Foreskin keratinocyte (primary cell): ENCODE measurements at places on chromosomes 13 and 19. TPM values are rescaled to one million over a fixed set of nuclear protein-coding genes. Genes with fewer than 3 reads are reported as not detected.

- no peak for DNase-seq
Observed at GRCh38 chr13:72004246-72004645, 137.2 kb upstream of the DACH1 start.

DNA sequence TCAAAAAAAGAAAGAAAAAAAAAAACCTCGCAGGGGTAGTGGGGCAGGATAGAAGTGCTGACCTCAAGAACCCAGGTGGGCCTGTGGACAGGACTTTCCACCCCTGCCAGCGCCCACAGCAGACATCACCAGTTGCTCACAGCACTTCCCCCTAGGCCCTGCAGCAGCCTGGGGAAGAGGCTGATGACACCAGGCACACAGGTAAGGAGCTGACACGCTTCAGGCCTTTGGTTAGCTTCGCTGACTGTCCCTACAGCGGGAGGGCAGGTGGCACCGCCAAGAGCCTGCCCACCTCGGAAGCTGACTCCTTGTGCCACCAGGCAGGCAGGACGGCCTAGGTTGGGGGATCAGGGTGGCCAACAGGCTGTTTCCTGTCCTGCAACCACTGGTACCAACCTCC, 8.9 kb downstream of the LONP1 start:
- DNase-seq: no peak

GRCh38 chr13:73365681-73366080, 306.9 kb downstream of the KLF5 start:
- peak; percentile 84 for DNase-seq

- no peak for DNase-seq
Observed at GRCh38 chr13:43587376-43587775, 199.4 kb downstream of the ENOX1 start.

Gene CEACAM3
- not detected in 2 replicates for total RNA-seq

GRCh38 chr13:29771247-29771646, 79.2 kb downstream of the UBL3 start:
- peak; percentile 20 for DNase-seq

DNA sequence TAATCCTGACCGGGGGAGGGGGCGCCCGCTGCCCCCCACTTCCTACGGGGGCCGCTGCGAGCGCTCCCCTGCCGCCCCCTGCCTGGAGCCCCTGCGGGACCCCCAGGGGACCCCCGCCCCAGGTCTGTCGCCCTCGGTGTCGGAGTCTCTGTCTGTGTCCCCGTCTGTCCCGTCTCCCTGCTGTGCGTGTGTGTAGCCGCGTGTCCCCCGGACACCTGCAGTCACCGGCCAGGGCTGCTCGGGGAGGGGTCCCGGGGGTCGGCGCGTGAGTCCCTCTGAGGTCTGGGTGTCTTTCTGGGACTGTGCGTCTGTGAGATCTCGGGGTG, 7.7 kb upstream of the NFIC start:
- no peak for DNase-seq

DNA sequence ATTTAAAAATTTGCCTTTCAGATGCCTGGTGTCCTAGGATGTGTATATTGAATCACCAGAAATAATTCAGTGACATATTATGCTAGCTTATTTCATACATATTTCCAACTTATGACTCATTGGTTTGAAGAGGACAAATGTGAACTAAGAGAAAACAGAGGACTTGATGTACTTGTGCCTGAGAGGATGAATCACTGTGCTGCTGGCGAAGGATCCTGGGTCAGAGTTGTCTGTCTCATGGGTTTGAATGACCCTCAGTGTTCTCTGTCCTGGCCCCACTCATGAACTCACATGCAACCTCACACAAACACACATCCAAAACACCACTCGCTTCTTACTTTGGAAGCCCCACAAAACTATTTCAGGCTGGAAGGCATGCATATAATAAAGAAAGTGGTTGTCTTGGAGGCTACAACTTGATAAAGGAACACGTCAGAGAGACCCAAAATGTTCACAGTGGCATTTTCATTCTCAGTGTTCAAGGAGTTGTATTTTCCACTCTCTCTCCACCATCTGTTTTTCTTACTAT, 129.0 kb upstream of the SPRY2 start:
- DNase-seq: peak; percentile 53

Gene SYT5
- total RNA-seq: 0.32 and 0.34 TPM in 2 replicates

- DNase-seq: no peak
Observed at GRCh38 chr19:9078651-9079050, 8.2 kb upstream of the OR1M1 start.

GRCh38 chr13:99995589-99996380, 14.2 kb downstream of the ZIC2 start:
- DNase-seq: peak; percentile 63

DNA sequence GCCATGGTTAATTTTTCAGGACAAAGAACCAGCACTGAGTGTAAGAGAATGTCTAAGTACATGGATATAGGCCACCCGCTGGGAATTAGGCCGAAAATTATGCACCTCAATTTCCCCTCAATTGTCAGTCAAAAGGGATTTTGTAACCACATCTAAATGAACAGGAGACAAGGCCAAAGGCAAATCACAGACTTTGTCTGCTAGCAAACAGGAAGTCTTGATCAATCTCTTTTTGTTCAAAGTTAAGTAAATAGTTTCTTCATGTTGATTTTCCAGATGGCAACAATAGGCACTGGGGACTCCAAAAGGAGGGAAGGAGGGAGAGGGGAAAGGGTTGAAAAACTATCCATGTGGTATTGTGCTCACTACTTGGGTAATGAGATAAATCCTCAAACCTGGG, 276.0 kb downstream of the COG6 start:
- no peak for DNase-seq

DNA sequence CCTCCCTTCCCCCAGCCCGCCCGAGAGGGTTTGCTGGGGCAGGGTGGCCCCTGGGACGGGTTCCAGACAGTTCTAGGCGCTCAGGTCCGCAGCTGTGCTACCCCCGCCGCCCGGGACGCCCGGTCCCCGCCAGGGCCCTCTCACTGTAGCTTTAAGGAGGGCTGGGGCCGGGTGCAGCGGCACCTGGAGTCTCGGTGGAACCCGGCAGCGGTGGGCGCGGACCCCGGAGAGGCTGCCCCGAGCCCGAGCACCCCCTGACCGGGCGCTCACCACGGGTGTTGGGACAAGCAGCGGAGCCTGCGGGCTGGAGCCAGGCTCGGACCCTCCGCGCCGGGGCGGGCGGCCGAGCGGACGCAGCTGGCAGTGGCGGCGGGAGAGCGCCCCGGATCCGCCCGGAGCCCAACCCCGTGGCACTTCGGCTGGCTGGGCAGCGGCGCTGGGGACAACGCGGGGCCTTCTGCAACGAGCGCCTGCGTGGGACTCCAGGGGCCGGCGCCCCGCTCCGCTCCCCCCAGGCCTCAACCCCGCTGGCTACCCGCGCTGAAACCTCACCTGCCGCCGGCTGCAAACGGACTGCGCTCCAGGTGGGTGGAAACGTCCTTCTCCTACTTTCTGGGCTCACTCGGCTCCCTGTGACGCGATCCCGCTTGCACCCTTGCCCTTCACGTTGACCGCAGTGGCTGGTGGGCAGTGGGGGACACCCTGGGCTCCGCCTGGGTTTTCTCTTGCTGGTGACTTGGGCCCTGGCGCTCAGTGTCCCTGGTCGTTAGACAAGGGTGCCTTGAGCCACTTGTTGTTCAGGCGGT, 81.1 kb downstream of the ZNF429 start:
- no peak for DNase-seq

Gene LACC1
- 6.7 and 8.3 TPM in 2 replicates for total RNA-seq

DNA sequence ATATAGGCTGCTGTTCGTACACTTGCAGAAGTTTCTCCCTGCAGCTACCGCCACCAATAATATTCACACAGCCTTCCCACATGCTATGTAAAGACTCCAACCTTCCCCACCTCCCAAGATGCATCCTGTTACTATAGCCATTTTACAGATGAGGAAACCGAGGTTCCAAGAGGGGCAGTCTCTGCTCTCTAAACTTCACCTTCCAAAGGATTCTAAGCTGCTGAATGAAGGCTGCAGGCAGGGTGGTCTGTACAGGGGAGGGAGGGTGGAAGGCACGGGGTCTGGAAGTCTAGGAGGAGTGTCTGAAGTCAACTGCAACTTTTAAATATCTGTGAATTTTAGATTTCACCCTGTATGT, 1.9 kb upstream of the NFIC start:
- DNase-seq: no peak

GRCh38 chr19:29445246-29445645, 80.5 kb upstream of the VSTM2B start:
- no peak for DNase-seq

DNA sequence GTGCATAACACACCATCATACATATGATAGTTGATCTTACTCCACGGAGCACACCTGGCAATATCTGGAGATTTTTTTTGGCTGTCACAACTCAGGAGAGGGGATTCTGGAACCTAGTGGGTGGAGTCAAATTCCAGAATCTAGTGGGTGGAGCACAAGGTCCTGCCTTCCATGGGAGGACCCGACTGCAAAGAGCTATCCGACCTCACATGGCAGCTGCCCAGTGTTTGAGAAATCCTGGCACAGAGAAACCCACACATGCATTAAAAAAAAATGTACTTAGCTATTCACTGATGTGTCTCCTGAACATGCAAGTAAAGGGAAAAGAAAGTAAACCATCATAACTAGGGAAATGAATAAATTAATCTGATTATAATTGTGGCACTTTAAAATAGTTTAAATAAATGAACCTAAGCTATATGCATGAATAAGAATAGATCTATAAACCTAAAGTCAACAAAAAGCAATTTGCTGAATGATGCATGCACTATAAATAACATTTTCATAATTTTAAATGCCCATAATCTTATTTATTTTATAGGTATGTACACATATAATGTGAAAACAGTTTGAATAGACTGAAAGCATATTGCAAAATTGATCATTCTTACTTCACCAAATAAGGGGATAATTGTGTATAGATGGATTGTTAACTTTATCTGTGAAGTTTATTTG, 300.3 kb downstream of the MYO16 start:
- DNase-seq: no peak

GRCh38 chr13:95137096-95137495, 164.2 kb downstream of the ABCC4 start:
- no peak for DNase-seq

DNA sequence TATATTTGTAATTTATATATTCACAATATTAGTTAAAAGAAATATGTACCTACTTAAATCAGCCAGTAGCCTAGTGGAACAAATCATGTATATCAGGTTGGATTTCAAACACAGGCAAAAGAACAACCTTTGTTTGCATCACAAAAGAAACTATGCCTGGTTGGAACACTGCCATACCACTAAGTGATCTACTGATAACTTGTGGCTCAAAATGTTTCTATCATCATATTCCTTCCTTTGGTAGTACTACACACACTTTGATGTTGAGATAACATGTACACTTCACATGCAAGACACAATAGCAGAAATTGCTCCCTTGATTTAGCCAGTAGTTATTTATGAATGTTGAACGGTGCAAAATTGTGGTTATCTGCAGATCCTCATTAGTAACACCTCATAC, 146.0 kb upstream of the GPC6 start:
- DNase-seq: peak; percentile 42

Gene LRRC63
- not detected in 2 replicates for total RNA-seq

Gene KLF2
- total RNA-seq: 0.32 and 0.65 TPM in 2 replicates

Gene NMRK2
- total RNA-seq: not detected in 2 replicates

Gene TMEM255B
- 0.95 and 1.4 TPM in 2 replicates for total RNA-seq

Gene EPSTI1
- 16.0 and 26.2 TPM in 2 replicates for total RNA-seq

- DNase-seq: no peak
Observed at GRCh38 chr13:98108341-98108740, 34.6 kb upstream of the FARP1 start.

GRCh38 chr19:39679056-39679790, 23.5 kb downstream of the LGALS16 start:
- no peak for DNase-seq

DNA sequence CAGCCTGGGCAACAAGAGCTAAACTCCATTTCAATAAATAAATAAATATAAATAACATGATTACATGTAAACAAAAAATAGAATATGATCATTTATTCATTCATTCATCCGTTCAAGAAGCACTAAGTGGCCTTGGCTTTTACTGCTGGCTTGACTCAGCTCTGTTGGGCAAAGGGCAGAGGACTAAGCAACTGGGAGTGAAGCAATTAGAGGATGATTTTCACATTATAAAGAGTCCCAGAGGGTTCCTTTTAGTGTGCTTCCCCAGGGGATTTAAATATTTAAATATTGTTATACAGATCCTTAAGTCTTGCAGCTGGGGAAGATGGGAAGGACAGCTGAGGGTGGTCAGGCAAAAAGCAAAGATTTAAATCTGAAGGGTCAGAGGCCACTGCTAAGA, 34.9 kb upstream of the FLT1 start:
- DNase-seq: no peak

- DNase-seq: no peak
Observed at GRCh38 chr13:50386541-50387050, 371.4 kb downstream of the KCNRG start.

- DNase-seq: no peak
Observed at GRCh38 chr13:59538512-59538911, 625.2 kb downstream of the DIAPH3 start.

DNA sequence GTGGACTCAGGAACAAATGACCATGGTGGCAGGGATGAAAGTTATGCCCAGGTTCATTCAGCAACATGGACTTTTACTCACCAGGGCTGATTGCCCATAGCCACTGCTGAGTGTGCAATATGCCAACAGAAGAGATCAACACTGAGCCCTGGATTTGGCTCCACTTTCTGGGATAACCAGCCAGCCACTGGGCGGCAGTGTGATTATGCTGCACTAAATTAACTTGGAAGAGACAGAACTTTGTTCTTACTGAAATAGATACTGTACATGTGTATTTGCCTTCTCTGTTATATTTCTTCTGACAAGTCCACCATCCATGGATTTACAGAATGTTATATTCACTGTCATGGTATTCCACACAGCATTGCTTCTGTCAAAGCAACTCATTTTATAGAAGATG, 257.4 kb downstream of the TDRD3 start:
- no peak for DNase-seq

DNA sequence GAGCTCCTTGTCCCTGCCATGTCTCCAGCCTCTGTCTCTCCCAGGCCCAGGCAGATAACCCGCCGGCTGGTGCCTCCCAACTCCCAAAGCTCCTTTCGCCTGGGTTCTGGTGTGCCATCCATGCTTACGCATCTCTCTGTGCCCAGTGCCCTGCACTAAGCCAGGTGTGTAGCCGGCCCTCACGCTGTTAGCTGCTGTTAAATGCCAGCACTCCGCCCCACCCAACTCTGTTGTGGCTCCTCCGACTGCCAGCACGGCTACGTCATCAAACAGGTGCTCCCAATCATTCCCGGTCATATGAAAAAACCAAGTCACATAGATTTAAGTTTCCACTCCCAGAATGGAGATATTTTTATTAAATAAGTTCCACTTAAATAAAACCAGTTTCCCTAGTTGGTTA, 7.0 kb upstream of the HSPH1 start:
- DNase-seq: no peak

Gene CGB8
- total RNA-seq: not detected in 2 replicates

DNA sequence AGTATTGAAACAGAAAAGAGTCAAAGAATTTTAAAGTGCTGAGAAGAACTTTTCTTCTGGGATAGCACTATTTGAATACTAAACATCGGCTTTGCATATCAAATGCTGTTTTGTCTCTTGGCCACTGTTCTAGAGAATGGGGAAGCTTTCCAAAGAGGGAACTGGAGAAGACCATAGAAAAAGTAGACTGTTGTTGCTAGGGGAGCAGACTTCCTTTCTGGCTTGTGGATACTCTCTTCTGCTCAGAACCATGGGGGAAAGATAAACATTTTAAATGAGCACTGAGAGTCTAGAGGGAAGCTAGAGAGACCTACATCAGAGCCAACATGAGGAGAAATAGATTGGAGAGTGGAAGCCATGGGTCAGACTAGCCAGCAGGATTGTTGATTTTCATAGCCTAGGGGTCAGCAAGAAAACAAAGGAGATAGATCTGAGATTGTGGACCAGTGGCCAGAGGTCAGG, 315.7 kb downstream of the KCTD12 start:
- no peak for DNase-seq
